NCI-H510A treated with DMSO at 0.1 percent for 48 hours (cell line): ENCODE measurements at places on chromosomes 4 and X.

GRCh38 chr4:173242466-173243250 is 74.0 kb downstream of the GALNT7 start:
- DNase-seq: peak; percentile 20

DNA sequence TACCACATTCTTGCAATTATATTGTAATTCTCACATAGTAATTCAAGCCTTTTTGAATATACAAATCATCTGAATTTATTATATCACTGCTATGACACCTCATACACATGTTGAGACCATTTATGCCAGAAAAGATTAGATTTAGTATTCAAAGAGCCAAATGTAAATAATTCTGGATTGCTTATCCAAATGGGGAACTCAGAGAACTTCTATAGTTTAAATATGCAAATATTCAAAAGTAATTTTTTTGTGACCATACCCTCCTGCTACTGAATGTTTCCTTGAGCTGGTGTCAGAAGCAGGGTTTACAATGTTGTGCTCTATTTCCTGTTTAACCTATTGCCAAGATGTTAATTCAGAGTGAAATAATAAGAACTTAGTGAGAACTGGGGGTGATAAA is 372.2 kb downstream of the TRIML1 start:
- no peak for DNase-seq

DNA sequence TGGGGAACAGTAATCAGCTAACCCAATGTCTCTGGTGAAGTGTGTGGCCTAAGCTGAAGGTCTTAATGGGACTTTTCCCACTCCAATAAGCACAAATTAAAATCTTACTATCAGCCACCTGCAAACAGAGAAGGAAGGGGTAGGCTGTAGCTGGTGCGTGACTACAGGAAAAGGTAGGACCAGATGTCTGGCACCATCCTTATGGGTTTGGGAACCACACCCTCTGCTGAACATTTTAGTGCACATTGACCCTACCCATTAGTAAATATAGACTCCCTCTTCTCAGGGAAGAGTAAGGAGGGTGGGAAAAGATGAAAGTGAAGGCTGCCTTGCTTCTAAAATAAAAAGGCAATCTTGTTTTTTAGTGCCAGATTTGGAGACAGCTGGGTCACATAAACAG is 602.8 kb downstream of the FAT4 start:
- DNase-seq: no peak

- peak; percentile 63 for DNase-seq
These were observed at the start of gene RBM46 for GRCh38 chr4:154781126-154781982. Gene RBM46, plus strand, starts transcription at chr4:154781272. Its CDS starts 15,481 bp downstream, at chr4:154796753.

GRCh38 chr4:101355246-101355645 is 7.9 kb upstream of the PPP3CA start:
- no peak for DNase-seq

DNA sequence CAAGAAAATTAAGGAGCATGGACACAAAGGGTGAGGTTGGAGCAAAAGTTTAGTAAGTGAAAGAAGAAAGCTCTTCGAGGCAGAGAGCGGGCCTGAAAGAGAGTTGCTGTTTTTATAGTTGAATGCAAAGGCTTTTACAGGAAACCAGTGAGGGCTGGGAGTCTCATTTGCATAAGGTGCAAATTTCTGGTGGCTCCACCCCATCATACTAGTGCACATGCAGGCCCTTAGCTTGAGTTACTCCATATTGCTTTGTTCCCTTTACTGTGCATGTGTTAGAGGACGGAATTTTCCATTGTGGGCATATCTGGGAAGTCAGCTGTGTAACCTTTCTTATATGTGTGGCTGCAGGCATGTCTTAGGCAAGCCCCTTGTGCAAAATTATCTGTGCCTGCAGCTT is 48.0 kb downstream of the CPE start:
- DNase-seq: no peak

DNA sequence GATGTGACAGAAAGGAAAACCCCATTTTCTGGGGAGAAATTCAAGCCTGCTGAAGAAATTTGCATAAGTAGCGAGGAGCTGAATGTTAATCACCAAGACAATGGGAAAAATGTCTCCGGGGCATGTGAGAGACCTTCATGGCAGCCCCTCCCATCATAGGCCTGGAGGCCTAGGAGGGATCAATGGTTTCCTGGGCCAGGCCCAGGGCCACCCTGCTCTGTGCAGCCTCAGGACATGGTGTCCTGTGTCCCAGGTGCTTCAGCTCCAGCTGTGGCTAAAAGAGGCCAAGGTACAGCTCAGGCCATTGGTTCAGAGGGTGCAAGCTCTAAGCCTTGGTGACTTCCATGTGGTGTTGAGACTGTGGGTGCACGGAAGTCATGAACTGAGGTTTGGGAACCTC is 31.2 kb downstream of the ETDB start:
- DNase-seq: no peak

GRCh38 chr4:21002286-21002685 is 302.0 kb downstream of the PACRGL start:
- DNase-seq: no peak

- DNase-seq: no peak
These were observed 24.1 kb downstream of the OSTC start for GRCh38 chr4:108674356-108674977.

GRCh38 chr4:70556856-70557255 is 35.2 kb upstream of the AMBN start:
- no peak for DNase-seq

DNA sequence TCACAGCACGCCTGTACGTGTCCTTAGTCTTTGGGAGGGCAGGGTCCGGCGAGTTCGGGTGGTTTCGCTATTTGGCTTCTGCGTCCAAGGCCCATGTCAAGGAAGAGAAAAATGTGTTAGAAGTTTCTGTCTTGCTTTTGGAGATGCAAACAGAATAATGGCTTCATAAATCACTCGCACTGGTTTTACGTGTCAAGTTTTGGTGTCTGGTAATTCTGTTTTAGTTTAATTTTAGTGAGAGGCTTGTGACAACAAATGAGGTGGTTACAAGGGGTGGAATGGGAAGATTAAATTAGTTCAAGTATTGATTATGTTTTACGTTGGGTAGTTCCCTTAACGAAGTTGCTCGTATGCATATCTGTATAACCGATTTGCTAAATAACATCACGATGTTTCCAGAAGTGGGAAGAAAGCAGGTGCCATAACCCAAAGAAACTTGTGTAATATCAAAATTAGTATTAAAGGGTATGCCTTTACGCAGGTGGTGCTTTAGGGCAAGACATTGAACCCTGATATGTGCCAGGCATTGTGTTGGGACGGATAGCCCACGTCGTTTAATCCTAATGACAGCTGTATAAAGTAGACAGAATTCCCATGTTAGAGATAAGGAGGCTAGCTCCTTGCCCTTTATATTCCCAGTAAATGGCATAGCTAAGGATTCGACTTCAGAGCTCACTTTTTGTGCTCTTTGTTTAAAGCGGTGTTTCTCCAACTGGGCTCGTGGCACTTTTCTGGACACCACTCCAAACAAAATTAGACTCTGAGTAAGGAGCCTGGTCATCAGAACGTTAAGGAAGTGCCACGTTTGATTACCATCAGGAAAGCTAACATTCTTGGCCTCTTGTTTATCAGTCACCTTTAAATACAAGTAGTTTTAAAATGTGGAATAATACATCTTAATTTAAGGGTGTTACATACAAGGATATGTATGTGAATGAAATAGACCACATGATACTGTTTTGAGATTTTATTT is 843 bp downstream of the RPL34 start:
- no peak for DNase-seq

DNA sequence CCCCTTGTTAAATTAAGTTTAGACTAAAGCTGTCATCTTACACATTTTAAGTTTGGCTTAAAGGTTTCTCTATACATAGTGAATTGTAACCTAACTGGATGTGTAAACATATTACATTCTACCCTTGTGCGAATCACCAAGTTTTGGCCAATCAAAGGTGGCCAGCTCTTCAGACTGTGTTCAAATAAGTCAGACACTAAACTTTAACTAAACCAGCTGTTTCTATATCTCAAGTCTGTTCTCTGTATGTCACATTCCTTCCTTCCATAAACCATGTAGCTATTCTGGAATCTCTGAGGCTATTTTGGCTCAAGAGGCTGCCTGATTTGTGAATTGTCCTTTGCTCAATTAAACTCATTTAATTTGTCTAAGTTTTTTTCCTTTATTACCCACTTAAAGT is 6.7 kb downstream of the SULT1B1 start:
- DNase-seq: no peak

DNA sequence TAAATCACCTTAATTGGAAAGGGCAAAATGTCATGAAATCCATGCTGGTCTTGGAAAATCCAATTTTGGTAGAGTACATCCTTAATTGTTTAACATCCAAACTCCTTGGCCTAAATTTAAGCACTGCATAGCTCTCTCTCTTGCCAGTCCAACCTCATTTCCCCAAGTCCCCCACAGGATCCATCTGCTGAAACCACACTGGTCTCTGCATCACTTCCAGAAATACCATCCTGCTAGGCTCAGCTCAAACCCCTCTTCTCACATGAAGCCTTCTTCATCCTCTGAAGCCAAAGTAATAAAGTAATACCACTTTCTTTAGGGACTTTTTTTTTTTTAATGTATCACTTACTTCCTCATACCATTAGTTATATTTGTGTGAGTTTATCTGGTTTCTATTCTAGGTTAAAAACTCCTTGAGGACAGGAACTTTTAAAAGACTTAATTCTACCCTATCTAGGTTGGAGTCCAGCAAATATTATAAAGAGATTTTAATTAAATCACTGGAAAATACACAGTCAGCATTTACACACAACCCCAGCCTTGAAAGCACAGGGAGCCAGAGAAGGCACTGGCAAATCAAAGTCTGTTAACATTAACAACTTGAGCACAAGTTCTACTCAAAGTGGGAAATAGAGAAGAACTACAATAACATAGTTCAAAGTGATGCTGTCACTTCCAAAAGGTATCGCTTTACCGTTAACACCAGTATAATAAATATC is 16.7 kb upstream of the KLF3 start:
- no peak for DNase-seq

- no peak for DNase-seq
These were observed 672.2 kb downstream of the KCTD8 start for GRCh38 chr4:43776371-43776770.

DNA sequence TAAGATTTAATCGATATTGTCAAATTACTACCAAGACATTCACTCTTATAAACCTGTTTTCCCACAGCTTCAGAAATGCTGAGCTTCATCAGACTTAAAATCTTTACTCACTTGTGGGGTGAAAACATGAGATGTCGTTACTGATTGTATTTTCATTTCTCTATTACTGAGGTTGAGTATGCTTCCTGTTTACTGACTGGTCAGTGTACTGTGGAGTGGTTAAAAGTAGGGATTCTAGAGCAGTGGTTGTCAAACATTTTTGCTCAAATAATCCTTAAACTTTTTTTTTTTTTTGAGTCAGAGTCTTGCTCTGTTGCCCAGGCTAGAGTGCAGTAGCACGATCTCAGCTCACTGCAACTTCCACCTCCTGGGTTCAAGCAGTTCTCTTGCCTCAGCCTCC is 50.3 kb downstream of the NSUN7 start:
- DNase-seq: no peak

DNA sequence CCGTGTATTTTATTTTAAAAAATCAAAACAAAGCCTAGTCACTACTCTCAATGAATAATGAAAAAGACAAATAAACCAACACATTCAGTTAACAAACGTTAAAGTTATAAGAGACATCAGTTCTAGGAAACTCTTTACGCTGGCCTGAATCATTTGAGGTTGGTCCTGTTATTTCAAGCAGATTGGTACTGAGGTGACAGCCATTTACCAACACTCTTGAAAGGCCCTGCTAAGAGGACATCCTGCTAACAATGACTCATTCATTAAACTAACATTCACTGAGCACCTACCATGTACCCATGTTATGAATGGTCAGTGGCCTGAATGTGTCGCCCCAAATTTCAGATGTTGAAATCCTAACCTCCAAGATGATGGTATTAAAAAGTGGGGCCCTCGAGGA is 57.1 kb upstream of the ADGRG2 start:
- DNase-seq: no peak

- no peak for DNase-seq
These were observed 377 bp downstream of the CHRNA9 start for GRCh38 chr4:40335525-40335894.

GRCh38 chr4:118836301-118837120 is 585 bp upstream of the SEC24D start:
- DNase-seq: peak; percentile 41

DNA sequence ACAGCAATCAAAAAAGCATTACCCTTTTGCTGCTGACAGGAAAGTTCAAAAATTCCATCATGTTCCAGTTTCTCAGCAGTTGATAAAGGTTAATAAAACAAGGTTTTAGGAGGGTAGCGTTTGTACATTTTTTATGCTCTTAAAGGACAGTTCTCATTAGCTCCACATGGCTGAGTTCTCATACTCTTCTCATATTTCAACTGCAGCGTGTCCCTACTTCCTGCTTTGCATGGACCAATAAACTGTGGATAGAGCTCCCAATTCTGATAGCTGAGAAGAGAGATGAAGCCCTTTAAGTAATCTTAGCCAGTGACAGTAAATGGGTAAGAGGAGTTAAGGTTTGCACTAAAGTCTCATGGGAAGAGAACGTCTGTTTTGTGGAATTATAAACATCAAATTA is 53.5 kb downstream of the SPANXA2 start:
- DNase-seq: no peak

DNA sequence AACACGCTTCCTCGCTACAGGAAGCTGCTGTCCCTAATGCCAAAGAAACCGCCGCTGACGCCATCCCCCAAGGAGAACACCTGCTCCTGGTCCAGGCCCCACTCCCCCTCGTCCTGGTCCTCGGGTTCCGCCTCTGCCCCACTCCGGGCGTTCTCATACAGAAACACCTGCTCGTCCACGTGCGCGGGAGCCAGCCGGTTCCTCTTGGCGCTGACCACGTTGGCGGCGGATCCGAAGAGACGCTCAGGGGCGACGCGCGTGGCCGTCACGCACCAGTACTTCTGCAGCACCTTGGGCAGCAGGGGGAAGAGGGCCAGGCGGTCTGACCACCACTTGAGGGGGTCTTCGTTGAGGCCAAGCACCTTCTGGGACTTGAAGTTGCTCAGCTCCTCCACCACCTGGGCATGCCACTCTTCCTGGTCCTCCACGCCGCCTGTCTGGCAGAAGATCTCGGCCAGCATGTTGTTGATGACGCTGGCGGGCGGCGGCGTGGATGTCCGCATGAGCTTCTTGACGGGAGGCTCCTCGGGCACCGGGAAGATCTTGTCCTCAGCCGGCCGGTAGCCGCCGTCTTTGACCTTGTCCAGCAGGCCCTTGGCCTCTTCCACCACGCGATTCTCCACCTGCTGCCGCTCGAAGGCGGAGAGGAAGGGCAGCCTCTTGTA is 12.0 kb downstream of the DHRSX start:
- DNase-seq: no peak

- no peak for DNase-seq
These were observed 677.5 kb downstream of the DMD start for GRCh38 chrX:32533848-32534247.

GRCh38 chr4:33171873-33172525 is 2451.8 kb downstream of the PCDH7 start:
- DNase-seq: no peak

- no peak for DNase-seq
These were observed 2.6 kb upstream of the ZNF674 start for GRCh38 chrX:46547857-46548256.

DNA sequence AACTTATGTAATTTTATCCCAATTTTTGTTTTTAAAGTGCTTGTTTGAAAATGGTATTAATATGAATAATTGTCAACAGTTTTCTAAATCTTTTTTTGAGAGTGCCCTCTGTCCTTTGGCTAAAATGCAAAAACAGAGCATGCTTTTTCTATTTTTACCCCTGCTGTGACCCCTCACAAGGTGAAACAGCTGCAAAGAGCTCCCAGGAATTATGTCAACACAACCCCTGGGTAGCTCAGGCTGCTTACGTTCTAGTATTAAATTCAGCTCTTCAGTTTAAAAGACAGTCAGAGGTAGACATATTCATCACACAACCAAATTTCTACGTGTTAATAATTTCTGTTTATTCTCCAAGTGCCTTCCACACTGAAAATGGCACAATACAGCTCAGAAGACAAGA is 367.5 kb downstream of the PRDM5 start:
- DNase-seq: peak; percentile 23
